ENCODE measurements at places on chromosomes 11 and 22. TPM values are rescaled to one million over a fixed set of nuclear protein-coding genes. Genes with fewer than 3 reads are reported as not detected.

DNA sequence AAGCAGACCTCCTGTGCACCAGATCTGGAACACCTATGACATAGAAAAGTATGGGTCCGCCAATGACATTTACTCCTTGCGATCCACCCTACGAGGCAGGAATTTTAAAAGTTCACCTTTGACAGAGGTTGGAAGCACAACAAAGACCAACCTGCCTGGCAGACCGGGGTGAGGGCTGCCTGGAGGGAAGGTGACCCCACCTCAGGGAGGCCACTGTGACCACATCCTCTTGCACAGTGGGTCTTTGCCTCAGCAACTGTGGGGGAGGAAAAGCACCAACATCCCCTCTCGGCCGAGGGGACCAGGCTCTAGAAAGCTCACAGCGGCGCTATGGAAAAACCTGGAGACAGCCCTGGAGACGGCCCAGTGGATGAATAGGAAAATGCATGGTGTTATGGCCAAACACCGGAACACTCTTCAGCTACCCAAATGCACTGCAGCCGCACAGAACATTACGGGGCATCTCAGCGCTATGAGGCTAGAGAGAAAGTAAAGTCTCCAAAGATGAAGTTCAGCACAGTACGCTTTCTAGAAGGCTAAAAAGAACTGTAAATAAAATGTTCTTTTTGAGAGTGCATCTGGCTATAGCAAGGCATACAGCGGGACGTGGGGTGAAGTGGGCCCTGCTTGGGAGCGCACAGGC is 1.8 kb upstream of the SHISAL1 start:
- no peak for DNase-seq

DNA sequence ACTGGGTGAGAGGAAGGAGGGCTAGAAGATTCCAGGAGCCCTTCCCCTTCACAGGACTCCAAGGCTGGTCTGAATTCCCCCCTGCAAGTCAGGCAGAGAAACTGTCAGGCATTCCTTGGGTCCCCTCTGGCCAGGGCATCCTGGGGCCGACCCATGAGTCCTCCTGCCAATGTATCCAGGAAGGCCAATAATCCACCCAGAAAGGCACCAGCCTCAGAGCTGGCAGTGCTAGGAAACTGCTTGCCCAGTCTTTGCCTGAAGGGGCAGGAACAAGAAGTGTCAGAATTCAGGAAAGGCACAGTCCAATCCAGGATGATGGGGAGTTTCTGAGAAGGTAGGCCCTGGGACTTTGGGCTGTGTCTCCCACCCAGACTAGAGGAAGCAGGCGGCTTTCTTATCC is 41.0 kb downstream of the BUD13 start:
- no peak for DNase-seq

Gene CASP4
- polyA plus RNA-seq = 22.6 TPM

Gene RAG1
- 2.7 TPM for polyA plus RNA-seq

- peak; percentile 80 for DNase-seq
These were observed at the start of gene SNU13 for GRCh38 chr22:41688365-41689211. SNU13 (minus strand) TSS chr22:41688867; CDS start chr22:41688796, 71 bp downstream.

Gene OR5P2
- not detected for polyA plus RNA-seq

Gene FOLH1
- polyA plus RNA-seq = 20.2 TPM
